ENCODE measurements at places on chromosomes 2 and 18. TPM values are rescaled to one million over a fixed set of nuclear protein-coding genes. Genes with fewer than 3 reads are reported as not detected.

Gene ZC3H6
- 3.7 TPM for total RNA-seq

Gene CFC1
- total RNA-seq = not detected

Gene WDR75
- 91.7 TPM for total RNA-seq

Gene EVA1A
- 53.2 TPM for total RNA-seq

Gene CMPK2
- 1.1 TPM for total RNA-seq

Gene CHRNG
- total RNA-seq = not detected
